ENCODE measurements at places on chromosomes 6 and 20.

DNA sequence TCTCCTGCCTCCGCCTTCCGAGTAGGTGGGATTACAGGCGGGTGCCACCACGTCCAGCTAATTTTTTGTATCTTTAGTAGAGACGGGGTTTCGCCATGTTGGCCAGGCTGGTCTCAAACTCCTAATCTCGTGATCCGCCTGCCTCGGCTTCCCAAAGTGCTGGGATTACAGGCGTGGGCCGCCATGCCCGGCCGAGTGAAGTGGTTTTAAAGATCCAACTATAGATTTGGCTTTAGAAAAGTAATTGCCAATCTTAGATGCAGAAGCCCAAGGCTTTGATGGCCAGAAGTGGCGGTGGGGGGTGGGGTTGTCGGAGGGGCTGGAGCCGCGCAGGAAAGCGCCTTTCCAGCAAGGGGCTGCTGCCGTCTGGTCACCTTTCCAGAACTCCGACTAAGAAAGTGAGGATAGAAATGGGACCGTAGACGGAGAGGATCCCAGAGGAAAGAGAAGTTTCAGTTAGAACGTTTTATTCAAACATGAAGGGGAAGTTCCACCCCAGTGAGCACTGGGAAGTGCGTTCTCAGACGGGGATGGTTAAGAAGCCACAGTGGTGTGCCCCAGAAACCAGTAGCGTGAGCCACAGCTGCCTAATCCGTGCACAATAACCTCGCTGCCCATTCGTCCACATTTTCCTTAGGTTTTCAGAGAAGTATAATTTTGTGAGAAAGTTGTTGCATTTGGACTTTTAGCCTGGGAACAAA lies 69.7 kb downstream of the DLL1 start:
- DNase-seq = no peak

- DNase-seq = no peak
Measured at GRCh38 chr6:66735106-66735890, 1028.3 kb upstream of the EYS start.

DNA sequence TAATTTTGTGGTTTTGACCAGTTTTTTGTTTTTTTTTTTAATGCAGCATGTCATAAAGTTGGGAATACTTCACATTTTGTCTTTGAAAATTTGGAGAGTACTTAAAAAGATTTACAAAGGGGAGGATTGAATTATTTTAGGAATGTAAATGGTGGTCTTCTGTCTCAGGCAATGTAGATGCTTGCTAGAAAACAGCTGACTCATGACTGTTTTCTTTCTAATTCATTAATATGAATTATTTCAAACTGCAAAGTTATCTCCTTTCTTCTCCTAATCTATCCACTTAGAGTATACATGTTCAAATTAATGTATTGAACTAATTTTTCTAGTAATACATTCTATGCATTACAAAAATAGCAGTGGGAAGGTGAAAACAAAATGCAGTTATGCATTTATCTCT lies 24.9 kb downstream of the HCRTR2 start:
- DNase-seq = no peak

- DNase-seq = no peak
Measured at GRCh38 chr6:29729774-29730328, 6.6 kb downstream of the HLA-F start.

DNA sequence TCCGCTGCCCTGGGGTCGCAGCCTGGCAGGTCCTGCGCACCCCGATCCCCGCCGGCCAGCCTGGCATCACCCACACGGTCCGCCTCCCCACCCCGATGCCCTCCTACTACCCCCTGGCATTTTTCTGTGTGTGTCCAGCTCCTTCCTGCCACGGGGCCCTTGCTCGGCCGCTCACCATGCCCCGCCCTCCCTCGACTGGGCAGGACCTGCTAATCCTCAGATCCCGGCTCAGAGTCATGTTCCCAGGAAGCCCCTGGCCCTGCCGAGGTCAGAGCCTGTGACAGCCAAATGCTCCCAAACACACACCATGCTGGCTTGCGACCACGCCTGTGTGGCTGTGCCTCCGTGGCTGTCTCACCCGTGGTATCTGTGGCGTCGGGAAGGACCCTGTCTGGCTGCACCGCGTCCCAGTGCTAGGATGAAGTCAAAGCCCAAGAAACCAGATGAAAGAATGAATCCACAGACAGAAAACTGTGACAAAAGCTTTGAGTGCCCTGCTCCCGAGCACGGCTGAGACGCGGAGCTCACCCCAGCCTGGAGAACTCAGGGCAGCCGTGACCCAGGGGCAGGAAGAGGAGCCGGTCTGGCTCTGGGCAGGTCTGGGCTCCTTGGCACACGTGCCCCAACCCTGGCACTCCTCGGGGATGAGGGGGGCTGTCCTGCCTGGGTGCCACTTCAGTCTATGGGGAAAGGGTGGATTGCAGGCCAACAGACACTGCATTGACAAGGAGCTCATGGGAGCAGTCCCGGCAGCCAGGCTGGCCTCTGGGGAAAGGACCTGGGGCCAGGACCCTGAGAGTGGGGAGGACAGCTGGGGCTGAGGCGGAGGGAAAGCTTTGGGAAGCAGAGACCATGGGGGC lies 20.8 kb upstream of the SLCO4A1 start:
- DNase-seq = no peak

- no peak for DNase-seq
Measured at GRCh38 chr20:15656124-15656523, 917.1 kb downstream of the KIF16B start.

DNA sequence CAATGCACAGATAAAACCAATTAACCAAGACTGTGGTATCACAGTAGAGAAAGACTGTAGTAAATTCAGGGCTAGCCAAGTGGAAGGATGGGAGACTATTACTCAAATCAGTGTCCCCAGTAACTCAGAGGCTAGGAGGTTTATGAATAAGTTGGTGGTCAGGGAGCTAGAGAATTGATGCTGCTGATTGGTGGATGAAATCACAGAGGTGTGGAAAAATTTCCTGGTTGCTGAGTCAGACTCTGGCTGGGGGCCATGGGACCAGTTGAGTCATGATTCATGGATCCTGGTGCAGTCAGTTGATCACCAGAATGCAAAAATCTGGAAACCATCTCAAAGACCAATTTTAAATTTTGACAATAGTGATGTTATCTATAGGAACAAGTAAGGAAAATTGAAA lies 555.9 kb downstream of the C6orf118 start:
- DNase-seq = no peak

DNA sequence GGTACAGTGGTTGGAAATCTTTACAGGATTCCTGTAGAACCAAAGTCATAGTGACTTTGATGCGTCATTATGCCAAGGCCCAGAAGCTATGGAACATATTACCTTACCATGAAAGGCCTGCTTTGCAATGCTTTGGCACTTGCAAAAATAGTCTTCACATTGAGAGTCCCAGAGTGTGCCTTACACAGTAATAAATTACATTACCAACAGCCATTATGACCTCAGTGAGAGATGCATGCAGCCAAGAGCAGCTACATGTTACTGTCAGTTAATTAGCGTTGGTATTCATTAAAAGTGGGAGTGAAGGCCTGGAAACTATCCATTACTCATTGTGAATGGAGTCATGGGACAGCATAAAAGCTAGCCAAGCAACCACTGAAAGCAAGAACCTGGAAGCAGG lies 39.2 kb upstream of the HDDC2 start:
- DNase-seq = no peak

GRCh38 chr6:163532526-163533078 lies 118.1 kb downstream of the QKI start:
- no peak for DNase-seq

DNA sequence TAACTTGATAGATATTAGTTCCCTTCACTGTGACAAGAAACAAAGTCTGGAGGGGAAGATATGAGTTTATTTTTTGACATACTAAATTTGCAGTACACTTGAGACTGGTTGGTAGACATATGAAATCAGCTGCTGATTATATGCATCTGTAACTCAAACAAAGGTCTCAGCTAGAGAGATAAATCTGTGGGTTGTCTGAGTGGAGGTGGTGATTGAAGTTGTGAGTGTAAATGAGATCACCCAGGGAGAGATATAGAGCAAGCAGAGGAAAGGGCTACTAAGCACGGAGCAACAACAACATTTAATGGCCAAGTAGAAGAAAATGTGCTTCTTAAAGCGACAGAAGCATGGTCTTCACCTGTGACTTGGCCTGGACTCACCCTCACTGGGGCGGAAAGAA lies 173.2 kb upstream of the EYA4 start:
- DNase-seq = no peak

GRCh38 chr6:41894366-41895299 lies 542 bp downstream of the USP49 start:
- DNase-seq = no peak

- DNase-seq = no peak
Measured at GRCh38 chr6:44091981-44092884, 35.0 kb downstream of the MRPL14 start.

GRCh38 chr6:26575494-26575939 lies 21.2 kb upstream of the ABT1 start:
- no peak for DNase-seq

GRCh38 chr6:157946865-157947532 lies 34.7 kb upstream of the SYNJ2 start:
- DNase-seq = no peak

All from activated T-helper 9 cell treated with anti-CD3 and anti-CD28 coated beads, Interleukin-2, amount 50 U/mL, for 16 hours (primary cell).